Epithelial cell of alveolus of lung (primary cell): ENCODE measurements at places on chromosomes 11 and 22. TPM values are rescaled to one million over a fixed set of nuclear protein-coding genes. Genes with fewer than 3 reads are reported as not detected.

The FBLN1 gene
- total RNA-seq, result 113 and 416 TPM in 2 replicates

The GGTLC3 gene
- total RNA-seq, result not detected in 2 replicates

The ZNF280B gene
- total RNA-seq, result 0.72 and 1.8 TPM in 2 replicates

The TMEM121B gene
- total RNA-seq, result 0.26 and 1.6 TPM in 2 replicates

The SERPING1 gene
- 106 and 234 TPM in 2 replicates for total RNA-seq

The WNT7B gene
- 0.08 and 6.6 TPM in 2 replicates for total RNA-seq

The OR52I1 gene
- not detected in 2 replicates for total RNA-seq

The CARD18 gene
- not detected in 2 replicates for total RNA-seq

The OR4A16 gene
- not detected in 2 replicates for total RNA-seq

The FAM111A gene
- total RNA-seq, result 17.6 and 19.2 TPM in 2 replicates

The KRTAP5-10 gene
- not detected in 2 replicates for total RNA-seq

The LRRC32 gene
- total RNA-seq, result 2.3 and 27.7 TPM in 2 replicates

The CCDC87 gene
- total RNA-seq, result 0.26 TPM in 1 of 2 replicates, not detected in the other

The PHF21A gene
- 11.1 and 27.4 TPM in 2 replicates for total RNA-seq

The MPZL3 gene
- 0.08 and 1.9 TPM in 2 replicates for total RNA-seq

The SLC6A5 gene
- not detected in 2 replicates for total RNA-seq

The PGR gene
- 1.6 and 3.0 TPM in 2 replicates for total RNA-seq

The MS4A5 gene
- total RNA-seq, result not detected in 2 replicates

The LRP4 gene
- total RNA-seq, result 5.0 and 9.8 TPM in 2 replicates

The LINC01488 gene
- not detected in 2 replicates for total RNA-seq

The C11orf97 gene
- not detected in 2 replicates for total RNA-seq

The PACSIN3 gene
- 39.3 and 42.2 TPM in 2 replicates for total RNA-seq

The MAPK8IP2 gene
- 0.24 and 0.26 TPM in 2 replicates for total RNA-seq

The SHANK2 gene
- 9.2 and 10.8 TPM in 2 replicates for total RNA-seq

The UBQLNL gene
- total RNA-seq, result 0.13 and 0.40 TPM in 2 replicates

The APOL4 gene
- 0.13 and 0.24 TPM in 2 replicates for total RNA-seq

The UPB1 gene
- 0.13 TPM in 1 of 2 replicates, not detected in the other for total RNA-seq

The USP2 gene
- 0.26 and 0.40 TPM in 2 replicates for total RNA-seq

The CDC42EP1 gene
- total RNA-seq, result 58.1 and 61.1 TPM in 2 replicates

The LRRC75B gene
- total RNA-seq, result 11.7 and 12.5 TPM in 2 replicates

The DERL3 gene
- 6.9 TPM in 1 of 2 replicates, not detected in the other for total RNA-seq

The MYRF gene
- total RNA-seq, result 3.0 and 7.6 TPM in 2 replicates

The GUCY1A2 gene
- 0.40 and 1.2 TPM in 2 replicates for total RNA-seq

The VSIG10L2 gene
- not detected in 2 replicates for total RNA-seq

The APOBEC3B gene
- 9.7 and 31.5 TPM in 2 replicates for total RNA-seq

The DDTL gene
- 0.26 and 2.6 TPM in 2 replicates for total RNA-seq

The DSCAML1 gene
- total RNA-seq, result not detected in 2 replicates

The PDE3B gene
- total RNA-seq, result 1.2 and 15.0 TPM in 2 replicates

The MISFA gene
- not detected in 2 replicates for total RNA-seq

The KRTAP5-1 gene
- total RNA-seq, result not detected in 2 replicates

The SORL1 gene
- 1.2 and 2.2 TPM in 2 replicates for total RNA-seq

The PRODH gene
- total RNA-seq, result not detected in 2 replicates

The INPP5J gene
- 0.52 and 1.8 TPM in 2 replicates for total RNA-seq

The POTEH gene
- not detected in 2 replicates for total RNA-seq

The BAD gene
- total RNA-seq, result 106 and 169 TPM in 2 replicates

The OR52N1 gene
- total RNA-seq, result not detected in 2 replicates

The ADORA2A gene
- total RNA-seq, result 0.26 and 7.0 TPM in 2 replicates

The SLC7A4 gene
- 0.13 TPM in 1 of 2 replicates, not detected in the other for total RNA-seq

The TEAD1 gene
- total RNA-seq, result 86.6 and 117 TPM in 2 replicates

The MMP11 gene
- total RNA-seq, result 10.9 and 14.0 TPM in 2 replicates

The MMP27 gene
- not detected in 2 replicates for total RNA-seq

The CUL5 gene
- total RNA-seq, result 14.6 and 18.1 TPM in 2 replicates

The TESMIN gene
- total RNA-seq, result 1.3 TPM in 2 replicates
